ENCODE measurements at places on chromosomes 5 and 9.

DNA sequence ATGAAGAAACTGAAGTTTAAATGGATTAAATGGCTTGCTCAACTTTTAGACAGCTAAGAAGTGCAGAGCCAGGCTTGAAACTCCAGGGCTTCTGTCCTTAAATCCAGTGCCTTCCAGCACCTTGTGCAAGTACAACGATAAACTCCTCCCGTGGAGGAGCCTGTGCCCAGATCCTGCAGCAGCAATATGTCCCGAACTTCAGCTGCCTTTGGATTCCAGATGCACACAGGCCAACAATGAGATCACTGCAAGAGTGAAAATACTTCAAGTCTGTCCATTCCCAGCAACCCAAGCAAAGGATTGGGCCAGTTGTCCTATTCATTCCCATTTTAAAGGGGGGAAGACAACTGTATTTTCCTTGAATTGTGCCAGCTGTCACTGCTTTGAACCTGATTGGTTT is 199.6 kb downstream of the CRB2 start:
- no peak for DNase-seq

GRCh38 chr9:33795819-33796218 is 458 bp downstream of the PRSS3 start:
- no peak for DNase-seq

DNA sequence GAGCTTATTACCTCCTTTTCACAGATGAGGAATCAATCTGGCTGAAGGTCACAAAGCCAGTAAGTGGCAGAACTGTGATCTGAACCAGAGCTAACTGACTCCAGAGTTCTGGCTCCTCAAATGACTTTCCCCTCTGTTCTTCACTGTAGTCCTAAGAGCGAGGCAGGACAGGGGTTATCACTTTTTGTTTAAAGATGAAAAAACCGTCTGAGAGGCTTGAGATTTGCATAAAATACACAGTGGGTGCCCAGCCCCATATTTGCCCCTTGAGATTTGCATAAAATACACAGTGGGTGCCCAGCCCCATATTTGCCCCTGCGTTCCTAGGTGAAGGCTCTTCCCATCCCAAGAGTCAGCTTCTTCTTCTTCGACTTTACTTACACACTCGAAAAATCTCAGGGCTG is 667 bp downstream of the FBXO10 start:
- no peak for DNase-seq

DNA sequence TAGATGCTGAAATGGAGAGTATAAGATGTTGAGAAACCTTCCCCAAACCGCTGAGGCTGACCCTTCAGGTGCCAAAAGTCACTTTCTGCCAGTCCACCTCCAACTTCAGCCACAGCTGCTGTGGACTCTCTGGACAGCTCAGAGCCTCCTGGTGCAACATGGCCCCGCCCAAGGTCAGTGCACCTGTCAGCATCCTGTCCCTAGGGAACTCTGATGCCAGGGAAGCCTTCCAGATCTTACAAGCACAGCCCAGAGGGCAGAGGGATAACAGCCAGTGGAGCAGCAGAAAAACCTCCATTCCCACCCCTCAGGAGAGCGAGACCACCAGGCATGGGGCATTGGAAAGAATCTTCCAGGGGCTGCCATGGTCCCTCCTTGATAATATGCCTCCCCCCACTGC is 10.5 kb upstream of the PTGES2 start:
- DNase-seq, result no peak

- DNase-seq, result no peak
Measured at GRCh38 chr9:135889564-135890189, 17.7 kb downstream of the CAMSAP1 start.

DNA sequence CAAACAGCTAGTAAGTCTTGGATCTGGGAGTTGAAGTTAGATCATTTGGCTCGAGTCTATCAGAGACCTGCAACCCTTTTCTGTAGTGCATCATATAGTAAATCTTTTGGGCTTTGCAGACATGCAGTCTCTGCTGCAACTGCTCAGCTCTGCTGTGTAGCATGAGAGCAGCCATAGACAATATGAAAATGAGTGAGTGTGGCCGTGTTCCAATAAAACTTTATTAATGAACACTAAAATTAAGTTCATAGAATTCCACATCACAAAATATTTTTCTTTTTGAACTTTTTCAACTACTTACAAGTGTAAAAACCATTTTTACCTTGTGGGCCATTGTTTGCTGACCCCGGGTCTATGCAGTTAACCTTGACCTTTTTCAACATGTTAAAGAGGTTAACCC is 35.2 kb downstream of the ROPN1L start:
- DNase-seq, result no peak

DNA sequence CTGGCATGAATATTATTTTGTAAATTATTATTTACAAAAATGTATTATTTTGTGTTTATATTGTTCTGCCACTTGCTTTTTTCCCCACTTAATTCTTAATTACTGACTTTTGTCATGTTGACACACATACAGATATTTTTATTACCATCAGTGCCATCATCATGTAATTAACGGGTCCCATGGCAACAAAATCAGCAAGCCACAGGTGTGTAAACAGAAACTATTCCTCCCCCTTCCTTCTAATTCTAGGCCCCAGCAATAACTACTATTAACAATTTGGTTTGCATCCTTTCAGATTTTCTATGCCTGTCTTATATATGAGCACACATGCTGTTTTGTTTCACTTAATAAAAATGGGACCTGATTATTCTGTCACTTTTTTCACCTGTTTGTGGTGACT is 29.3 kb downstream of the CYFIP2 start:
- no peak for DNase-seq

GRCh38 chr9:35553670-35554543 is 51.2 kb upstream of the TESK1 start:
- peak; percentile 2 for DNase-seq

DNA sequence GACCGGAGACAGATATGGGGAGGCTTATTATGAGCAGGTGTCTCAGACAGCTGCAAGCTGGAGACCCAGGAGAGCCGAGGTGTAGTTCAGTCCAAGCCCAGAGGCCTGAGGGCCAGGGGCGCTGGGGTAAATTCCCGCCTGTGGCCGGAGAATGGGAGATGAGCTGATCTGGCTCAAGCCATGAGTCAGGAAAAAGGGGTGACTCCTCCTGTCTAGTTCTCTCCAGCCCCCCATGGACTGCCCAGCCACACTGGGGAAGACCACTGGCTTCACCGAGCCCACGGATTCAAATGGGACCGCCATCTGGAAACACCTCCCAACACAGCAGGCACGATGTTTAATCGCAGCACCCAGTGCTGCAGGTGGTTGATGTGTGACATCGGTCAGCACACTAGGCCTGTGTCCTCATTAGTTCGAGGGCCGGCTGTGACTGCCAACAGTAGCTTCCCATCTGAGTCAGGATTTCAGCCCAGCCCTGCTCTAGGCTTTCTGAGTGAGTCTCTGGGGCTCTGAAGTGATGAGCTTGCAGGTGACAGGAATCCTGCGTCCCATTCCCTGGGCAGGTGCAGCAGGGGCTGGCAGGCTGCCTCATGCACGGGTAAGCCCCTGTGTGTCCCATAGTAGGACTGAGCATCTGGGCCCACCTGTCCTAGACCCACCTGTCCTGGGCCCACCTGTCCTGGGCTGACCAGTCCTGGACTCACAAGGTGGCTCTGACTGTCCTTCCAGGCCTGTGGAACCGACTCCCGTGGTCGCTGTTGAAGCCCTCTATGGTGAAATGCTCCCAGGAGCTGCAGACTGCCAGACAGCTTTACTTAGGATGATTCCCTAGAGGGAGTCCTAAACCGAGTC is 49.7 kb downstream of the AHRR start:
- DNase-seq, result no peak

DNA sequence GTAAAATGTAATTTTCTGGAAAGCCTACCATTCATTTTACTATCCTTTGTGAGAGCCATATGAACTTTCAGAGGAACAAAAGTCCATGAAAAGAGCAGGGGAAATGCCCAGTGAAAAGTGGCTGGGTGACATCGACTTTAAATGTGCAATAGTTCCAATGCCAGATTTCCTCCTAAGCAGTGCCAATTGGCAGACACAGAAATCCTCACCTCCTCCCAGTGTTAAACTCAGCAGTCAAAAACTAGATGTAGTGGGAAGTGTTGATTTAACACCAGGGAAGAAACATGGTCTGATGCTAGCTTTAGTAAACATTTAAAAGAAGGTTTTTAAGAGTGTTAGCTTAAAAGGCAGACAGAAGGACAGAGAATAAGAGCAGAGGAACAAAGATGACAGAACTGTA is 2055.2 kb downstream of the MAT2B start:
- no peak for DNase-seq

GRCh38 chr9:27227192-27227591 is 69.8 kb downstream of the EQTN start:
- no peak for DNase-seq

GRCh38 chr5:169013208-169013728 is 287.7 kb downstream of the SLIT3 start:
- DNase-seq, result no peak

DNA sequence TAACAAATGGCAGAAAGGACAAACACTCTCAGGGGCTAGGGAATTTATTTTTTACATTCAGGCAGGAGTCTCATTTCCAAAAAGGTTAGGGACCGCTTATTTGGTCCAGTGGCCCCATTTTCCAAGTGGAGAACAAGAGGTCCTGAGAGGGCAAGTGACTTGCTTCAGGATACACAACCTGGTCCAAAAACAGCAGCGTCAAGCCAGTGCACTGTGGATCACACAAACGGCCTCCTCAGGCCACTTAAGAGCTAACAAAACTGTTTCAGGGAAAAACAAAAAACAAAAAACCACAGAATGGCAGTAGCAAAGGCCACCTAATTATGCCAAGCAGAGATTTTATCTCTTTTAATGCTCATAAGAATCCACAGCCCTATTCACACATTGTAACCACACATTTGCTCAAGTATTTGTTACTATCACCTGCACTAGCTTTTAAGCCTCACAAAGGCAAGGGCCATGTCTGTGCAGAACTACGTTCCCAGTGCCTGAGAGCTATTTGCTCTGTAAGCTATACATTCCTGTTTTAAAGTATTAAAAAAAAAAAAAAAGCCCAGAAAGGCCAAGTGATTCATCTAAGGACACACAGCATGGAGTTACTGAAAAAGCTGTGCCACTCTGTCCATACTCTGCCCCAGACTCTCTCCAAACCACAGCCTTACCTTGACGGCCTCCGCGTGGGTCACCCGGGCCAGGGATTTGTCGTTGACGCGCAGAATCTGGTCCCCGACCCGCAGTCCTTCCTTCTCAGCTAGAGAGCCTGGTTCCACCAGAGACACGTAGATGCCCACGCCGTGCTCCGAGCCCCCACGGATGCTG is 1.5 kb downstream of the WHRN start:
- no peak for DNase-seq

DNA sequence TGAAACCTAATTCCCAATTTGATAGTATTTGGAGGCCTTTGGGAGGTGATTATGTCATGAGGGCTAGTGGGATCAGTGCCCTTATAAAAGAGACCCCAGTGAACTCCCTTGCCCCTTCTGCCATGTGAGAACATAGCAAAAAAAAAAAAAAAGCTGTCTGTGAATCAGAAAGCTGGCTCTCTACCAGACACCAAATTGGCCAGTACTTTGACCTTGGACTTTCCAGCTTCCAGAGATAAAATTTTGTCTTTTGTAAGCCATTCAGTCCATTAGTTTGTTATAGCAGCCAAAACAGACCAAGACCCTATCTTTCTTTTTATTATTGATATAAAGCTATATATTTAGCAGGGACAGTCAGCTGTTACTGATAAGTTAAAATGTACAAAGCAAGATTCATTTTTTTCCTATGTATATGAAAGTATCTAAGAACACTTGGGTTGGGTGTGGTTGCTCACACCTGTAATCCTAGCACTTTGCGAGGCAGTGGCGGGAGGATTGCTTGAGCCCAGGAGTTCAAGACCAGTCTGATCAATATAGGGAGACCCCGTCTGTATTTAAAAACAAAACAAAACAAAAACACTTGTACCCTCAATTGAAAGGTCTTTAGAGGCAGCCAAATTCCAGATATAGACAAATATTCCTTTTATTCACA is 8.1 kb upstream of the C5orf24 start:
- no peak for DNase-seq

- DNase-seq, result no peak
Measured at GRCh38 chr5:69042500-69042899, 51.3 kb upstream of the SLC30A5 start.

DNA sequence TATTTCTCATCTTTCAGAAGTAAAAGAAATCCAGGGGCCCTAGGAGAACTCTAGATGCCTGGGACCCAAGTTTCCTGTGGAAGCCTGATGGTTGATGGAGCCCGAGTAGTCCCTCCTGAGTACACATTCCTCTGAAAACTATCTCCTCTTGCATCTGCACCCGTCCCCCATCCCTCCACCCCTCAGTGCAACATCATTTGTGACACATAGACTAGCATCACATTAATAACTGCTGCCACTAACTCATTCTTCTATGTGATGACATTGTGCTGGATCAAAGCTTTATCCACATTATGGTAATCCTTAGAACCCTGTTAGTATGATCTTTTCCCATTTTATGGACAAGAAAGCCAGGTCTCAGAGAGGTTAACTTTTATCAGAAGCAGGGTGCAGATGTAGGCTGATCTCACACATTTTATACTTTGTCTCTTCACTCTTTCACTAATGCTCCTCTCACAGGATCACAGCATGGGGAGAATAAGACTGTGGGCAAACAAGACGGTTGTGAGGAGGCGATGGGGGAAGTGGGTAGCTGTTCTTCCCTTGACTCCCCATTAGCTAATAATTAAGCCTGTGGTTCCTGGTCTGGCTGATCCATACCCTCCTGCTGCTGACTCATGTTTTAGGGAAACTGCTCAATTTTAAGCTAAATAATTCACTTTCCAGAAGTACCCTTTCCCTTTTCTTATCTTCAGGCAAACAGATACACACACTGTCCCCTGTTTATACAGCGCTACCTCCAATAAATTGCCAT is 3.9 kb upstream of the HK3 start:
- no peak for DNase-seq

DNA sequence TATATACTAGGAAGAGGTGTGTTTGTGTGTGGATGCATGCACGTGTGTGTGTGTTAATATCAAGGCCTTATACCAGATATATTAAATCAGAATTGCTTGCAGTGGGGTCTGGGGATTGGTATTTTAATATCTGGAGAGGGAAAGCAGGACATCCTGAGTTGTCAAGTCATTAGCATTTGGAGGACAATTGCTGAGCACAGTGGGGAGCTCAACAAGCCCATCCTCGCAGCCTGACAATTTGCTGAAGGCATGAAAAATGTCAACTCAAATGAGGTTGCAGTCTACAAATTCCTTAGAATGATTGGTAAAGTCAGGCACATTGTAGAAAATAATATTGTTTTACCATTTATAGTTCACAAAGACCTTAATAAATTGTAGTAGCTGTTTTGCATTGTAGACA is 627.4 kb downstream of the LRRC70 start:
- no peak for DNase-seq

DNA sequence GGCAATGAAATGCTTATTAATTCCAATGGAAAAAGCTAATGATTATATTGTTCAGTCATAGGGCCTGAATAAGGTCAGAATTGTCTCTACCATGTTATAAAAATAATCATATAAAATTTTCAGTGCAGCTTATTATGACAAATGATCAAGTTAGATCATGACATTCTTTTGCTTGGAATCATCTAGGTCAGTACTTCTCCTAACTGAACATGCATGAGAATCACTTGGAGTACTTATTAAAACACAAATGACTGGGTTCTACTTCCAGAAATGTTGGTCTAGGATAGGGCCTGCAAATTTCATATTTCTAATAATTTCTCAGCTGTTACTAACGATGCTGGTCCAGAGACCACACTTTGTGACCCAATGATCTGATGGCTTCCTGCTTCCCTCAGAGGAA is 806.0 kb upstream of the ZNF608 start:
- no peak for DNase-seq

- DNase-seq, result no peak
Measured at GRCh38 chr5:42514754-42515153, 91.5 kb downstream of the GHR start.

Measured in stimulated activated CD8-positive, alpha-beta memory T cell treated with anti-CD3 and anti-CD28 coated beads, Interleukin-7, amount 100 ng/mL, for 48 hours (primary cell).